ENCODE measurements at places on chromosomes 2 and 18.

DNA sequence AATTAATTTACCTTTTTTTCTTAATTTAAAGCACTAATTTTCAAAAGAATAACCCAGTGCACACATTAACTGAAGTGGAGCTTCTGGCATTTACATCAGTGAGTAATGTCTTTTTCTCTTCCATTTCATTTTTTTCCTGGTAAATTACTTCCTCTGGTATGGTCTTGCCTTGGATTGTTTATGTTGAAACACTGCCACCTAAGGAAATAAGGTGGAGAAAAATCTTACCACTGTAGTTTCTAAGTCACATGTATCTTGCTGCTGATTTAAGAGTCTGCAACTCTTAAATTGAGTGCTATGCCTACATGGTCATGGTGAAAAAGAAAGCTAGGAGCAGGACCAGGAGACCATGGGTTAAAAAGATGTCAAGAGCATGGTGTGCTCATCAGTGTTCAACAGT, 51.0 kb downstream of the TTC27 start:
- no peak for DNase-seq

DNA sequence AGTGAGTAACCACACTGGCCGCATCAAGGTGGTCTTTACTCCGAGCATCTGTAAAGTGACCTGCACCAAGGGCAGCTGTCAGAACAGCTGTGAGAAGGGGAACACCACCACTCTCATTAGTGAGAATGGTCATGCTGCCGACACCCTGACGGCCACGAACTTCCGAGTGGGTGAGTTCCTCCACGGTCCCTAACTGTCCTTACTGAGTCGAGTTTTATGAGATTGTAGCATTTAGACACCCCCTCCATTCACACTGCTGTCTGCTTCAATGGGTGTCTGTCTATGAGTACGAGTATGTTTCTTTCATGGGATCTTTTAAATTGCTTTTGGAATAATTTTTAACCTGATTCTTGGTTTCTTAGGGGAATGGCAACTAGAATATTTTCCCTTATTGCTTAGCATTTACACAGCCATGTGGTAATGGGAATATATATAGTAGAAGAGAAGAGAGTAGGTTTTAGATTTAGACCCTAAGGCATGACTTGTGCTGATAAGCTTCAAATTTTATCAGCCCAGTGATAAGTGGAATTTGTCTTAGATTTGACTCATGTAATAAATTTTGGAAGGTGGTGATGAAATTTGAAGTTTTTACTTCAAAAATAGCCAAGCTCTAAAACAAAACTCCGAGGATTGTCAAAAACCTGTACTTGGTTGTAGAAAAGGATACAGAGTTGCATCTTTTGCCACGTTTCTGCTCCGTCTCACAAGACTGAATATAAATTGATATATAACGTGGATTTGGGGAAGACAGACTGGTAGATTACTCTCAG, 188.2 kb downstream of the LTBP1 start:
- no peak for DNase-seq

GRCh38 chr2:174666312-174666711, 68.7 kb upstream of the WIPF1 start:
- DNase-seq, result no peak

GRCh38 chr2:118059919-118060478, 28.3 kb upstream of the INSIG2 start:
- DNase-seq, result no peak

- DNase-seq, result no peak
Measured at GRCh38 chr2:170369894-170370293, 191.9 kb downstream of the MYO3B start.

DNA sequence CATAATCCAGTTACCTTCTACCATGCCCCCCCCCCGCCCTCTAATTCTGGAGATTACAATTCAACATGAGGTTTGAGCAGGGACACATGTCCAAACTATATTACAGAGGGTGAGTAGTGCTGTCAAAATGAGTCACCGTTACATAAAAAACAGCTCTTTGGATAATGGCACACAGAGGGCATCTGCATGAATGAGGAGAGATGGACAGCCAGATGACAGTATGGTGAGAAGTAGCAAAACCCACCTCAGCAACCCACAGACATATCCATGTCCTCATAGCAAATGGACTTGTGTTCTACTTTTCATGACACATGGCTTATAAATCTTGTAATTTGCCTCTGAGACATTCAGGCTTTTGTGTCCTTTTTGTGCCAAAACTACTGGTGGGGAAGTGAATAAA, 132.0 kb downstream of the EML6 start:
- DNase-seq, result no peak

GRCh38 chr2:88855620-88856408, 164.3 kb downstream of the RPIA start:
- DNase-seq, result no peak
